Diencephalon (tissue), 1 donor: ENCODE measurements at places on chromosomes 12 and 14. TPM values are rescaled to one million over a fixed set of nuclear protein-coding genes. Genes with fewer than 3 reads are reported as not detected.

CPNE6 gene
- total RNA-seq = 16.8 TPM

NTF3 gene
- total RNA-seq = 6.2 TPM

INHBC gene
- not detected for total RNA-seq

ST8SIA1 gene
- 33.4 TPM for total RNA-seq

CCDC38 gene
- not detected for total RNA-seq

CFAP251 gene
- 12.9 TPM for total RNA-seq

ANO2 gene
- total RNA-seq = 24.9 TPM

LTBP2 gene
- total RNA-seq = 1.2 TPM

TAS2R7 gene
- total RNA-seq = 0.69 TPM

CACNA1C gene
- 33.0 TPM for total RNA-seq

RAD9B gene
- total RNA-seq = 1.6 TPM

GCH1 gene
- 6.2 TPM for total RNA-seq

SVOP gene
- 41.1 TPM for total RNA-seq

TPH2 gene
- total RNA-seq = 2.1 TPM

MANSC1 gene
- 3.7 TPM for total RNA-seq

AICDA gene
- total RNA-seq = not detected

STAC3 gene
- total RNA-seq = 1.4 TPM

KLRD1 gene
- under 0.01 TPM for total RNA-seq

TAS2R13 gene
- total RNA-seq = 4.8 TPM

SRRM4 gene
- total RNA-seq = 11.5 TPM

DCN gene
- 39.4 TPM for total RNA-seq

SERPINA12 gene
- not detected for total RNA-seq

ADCY4 gene
- 3.2 TPM for total RNA-seq

MYH7 gene
- total RNA-seq = 3.2 TPM

MYH6 gene
- under 0.01 TPM for total RNA-seq

CFL2 gene
- 61.8 TPM for total RNA-seq

CARMIL3 gene
- total RNA-seq = 28.8 TPM

RNASE3 gene
- total RNA-seq = not detected

TCTN1 gene
- total RNA-seq = 58.6 TPM

LRTM2 gene
- 11.3 TPM for total RNA-seq

BBOF1 gene
- total RNA-seq = 16.1 TPM

MBD6 gene
- total RNA-seq = 4.2 TPM

LHX5 gene
- total RNA-seq = 4.8 TPM

OR11G2 gene
- not detected for total RNA-seq

DCTN2 gene
- 127 TPM for total RNA-seq

KRT86 gene
- 0.46 TPM for total RNA-seq

OR11H12 gene
- total RNA-seq = not detected

ITGB7 gene
- total RNA-seq = 0.46 TPM

PRB2 gene
- not detected for total RNA-seq

CRACR2A gene
- 0.92 TPM for total RNA-seq

FZD10 gene
- 2.5 TPM for total RNA-seq

CFAP73 gene
- 3.7 TPM for total RNA-seq

CCDC184 gene
- 30.9 TPM for total RNA-seq

SRGAP1 gene
- total RNA-seq = 24.7 TPM

DAO gene
- total RNA-seq = not detected
